ENCODE measurements at places on chromosomes 3 and 15.

DNA sequence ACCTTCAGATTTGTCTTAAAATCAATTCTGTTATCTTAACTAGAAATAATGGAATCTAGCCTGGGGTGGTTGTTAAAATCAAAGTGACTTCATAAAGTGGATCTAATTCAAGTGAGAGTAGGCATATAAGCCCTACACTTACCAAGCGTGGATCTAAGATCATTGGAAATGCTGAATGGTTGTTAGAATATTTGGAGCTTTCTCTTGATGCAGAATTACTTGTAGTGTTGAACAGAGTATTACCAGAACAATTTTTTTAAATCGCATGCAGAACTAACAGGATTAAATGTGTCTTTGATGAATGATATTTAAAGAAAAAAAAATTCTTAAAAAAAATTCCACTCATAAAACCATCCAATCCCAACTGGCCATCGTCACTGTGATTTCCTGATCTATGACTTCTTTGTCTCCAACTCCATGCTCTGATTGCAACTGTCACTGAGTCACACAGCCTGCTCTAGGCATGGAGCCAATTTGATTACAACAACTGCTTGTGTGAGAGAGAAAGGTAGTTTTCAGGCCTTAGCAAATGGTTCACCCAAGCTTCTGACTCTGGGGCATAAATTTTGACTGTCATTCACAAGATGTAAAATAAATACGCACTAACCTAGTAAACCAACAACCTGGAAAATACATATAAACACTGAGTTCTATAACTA is 25.9 kb upstream of the SPRED1 start:
- no peak for DNase-seq

DNA sequence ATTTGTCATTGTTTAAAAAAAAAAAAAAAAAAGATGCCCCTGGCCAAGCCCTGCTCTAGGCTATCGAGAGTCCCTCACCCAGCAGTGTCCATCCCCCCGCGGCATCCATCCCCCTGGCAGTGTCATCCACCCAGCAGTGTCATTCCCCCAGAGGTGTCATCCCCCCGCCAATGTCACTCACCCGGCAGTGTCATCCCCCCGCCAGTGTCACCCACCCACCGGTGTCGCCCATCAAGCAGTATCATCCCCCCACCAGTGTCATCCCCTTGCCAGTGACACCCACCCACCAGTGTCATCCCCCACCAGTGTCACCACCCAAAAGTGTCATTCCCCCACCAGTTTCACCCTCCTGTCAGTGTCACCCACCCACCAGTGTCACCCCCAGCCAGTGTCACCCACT is 99.3 kb upstream of the PRR20G start:
- DNase-seq: no peak

DNA sequence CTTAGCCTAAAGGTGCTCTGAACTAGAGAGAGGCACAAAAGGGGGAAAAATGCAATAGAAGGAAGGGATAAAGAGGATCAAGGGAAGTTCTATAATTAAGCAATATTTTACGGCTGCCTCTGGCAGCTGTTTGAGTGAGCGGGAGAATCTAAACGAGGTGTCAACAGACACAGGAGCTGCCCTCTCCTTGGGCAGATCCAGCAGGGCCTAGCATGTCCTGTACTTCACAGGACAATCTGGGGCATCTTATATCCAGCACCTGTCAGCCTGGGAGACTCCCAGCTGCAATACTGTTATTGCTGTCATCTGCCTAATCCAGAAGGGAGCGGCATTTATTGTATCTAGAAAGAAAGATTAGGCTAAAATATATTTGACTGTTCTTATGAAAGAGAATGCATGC is 68.9 kb downstream of the WWTR1 start:
- no peak for DNase-seq

DNA sequence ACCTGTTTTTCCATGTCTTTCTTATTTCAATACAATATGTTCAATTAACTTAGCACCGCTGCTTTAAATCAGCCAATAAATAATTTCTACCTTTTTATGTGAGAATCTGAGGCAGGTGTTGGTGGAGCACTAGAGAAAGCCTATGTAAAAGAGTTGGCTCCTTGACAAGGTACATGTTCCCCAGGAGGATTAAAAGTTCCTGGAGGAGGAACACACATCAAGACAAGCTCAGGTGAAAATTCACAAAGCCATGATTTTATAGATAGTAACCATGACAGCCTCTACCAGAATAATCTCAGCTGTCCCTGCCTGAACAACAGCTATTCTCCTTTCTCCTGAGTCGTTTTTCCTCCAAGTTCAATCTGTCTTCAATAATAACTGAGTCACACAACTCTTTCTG is 3.4 kb upstream of the ZBED2 start:
- no peak for DNase-seq

- DNase-seq: peak; percentile 19
Observed at GRCh38 chr3:120093119-120093910, 932 bp downstream of the GSK3B start.

DNA sequence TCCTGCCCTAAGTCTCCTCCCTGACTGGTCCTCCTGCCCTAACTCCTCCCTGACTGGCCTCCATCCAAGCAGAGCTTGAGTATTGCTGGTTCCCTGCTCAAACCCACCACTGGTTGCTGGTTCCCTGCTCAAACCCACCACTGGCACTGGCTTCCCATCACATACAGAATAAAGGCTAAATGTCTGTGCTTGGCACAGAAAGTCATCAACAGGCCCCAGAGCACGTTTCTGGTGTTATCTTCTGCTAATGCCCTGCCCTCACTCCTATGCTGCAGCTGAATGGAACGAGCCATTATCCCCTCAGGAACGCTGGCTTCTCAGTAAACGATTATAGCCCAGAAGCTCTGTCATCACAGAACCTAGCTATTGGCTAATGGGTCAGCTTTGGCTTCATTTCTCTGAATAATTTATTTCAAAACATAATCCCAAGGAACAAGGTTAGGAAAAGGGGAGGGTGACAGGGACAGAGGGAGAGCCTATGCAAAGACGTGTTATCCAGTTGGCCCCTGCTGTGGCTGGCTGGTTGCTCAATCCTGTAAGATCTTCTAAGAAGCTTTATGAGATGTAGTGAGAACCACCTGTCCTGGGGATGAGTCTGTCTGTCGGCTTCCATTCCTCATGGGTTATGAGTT is 6.3 kb upstream of the MUC20 start:
- DNase-seq: no peak

DNA sequence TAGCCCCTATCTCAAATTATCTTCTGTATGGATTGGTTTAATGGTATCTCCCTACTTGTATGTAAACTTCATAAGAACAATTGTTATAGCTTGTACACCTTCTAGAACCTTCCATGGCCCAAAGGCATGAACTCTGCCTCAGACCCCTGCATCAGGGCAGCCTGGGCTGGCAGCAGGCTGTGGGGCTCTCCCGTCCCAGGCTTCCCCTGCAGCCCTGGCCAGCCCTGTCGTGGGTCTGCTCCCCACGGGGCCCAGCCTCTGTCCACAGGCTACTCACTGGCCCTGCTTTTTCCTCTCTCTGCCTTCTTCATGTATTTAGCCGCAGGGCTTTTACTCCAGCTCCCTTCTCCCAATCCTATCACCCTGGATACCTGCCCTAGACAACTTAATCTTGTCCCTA is 4.4 kb downstream of the SCN5A start:
- DNase-seq: no peak

- no peak for DNase-seq
Observed at GRCh38 chr15:25236861-25237155, 202.0 kb downstream of the UBE3A start.

DNA sequence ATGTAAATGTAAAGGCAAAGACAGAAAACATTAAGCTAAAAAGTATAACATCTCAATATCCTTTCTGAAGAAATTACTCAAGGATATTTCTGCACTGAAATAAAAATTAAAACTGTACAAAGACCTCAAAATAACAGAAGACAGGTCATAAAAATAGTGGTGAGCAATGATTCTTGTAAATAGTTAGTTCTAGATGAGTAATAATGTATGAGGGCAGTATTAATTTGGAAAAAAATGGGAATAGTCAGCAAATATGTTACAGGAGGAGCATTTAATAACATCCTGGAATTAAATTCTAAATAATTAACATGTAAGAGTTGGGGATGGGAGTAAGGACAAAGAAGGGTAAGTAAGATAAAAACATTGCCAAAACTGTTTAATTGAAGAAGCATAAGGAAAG is 247.5 kb downstream of the DTWD1 start:
- no peak for DNase-seq

DNA sequence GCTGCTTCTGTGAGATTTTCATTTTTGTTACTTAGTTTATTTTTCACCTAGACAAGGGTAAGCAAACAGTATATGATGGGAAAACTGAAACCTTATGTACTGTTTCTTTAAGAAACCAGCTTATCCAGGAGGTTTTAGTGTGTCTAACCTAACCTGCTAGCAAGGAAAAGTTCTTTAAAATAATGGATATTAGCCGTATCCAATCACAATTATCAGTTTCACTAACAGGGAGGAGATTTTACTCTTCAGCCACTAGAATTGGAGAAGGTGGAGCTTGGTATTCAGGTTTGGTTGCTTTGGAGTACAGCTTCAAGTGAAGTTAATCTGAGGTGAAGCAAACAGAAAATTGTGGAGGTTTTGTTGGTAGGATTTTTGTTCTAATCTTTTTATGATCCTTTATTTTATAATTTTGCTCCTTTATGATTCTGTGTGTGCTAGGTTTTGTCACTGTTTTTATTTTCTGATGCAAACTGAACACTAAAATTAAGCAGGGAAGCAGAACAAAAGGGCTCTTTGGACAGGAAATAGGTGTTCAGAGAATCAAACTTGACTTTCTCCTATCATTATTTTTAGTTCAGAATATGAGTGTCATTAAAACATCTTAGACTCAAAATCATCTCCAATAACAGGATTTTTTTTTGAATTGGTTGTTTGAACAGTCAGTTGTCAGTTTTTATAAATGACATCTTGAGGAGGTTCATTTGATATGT is 13.0 kb downstream of the ZFAND6 start:
- no peak for DNase-seq

- no peak for DNase-seq
Observed at GRCh38 chr3:59411694-59412093, 361.9 kb upstream of the CFAP20DC start.

- no peak for DNase-seq
Observed at GRCh38 chr3:79063624-79064023, 704.2 kb downstream of the ROBO1 start.

- DNase-seq: no peak
Observed at GRCh38 chr3:75334299-75334698, 329.8 kb upstream of the FRG2C start.

DNA sequence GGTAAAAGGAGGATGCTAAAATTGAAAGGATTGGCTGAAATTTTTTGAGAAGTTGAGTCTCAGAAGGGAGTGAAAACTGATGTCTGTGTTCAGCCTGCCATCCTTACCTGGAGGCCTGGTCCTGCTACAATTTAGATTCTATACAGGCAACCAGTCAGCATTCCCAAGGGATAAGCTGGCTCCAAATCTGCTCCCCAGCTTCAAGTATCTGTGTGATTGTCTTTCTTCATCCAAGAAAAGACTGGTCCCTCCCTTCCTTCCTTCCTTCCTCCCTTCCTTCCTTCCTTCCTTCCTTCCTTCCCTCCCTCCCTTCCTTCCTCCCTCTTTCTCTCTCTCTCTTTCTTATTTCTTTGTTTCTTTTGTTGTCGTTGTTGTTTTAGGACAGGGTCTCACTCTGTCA is 24.7 kb upstream of the UMPS start:
- DNase-seq: no peak

GRCh38 chr15:67613708-67614107 is 71.2 kb downstream of the MAP2K5 start:
- no peak for DNase-seq

DNA sequence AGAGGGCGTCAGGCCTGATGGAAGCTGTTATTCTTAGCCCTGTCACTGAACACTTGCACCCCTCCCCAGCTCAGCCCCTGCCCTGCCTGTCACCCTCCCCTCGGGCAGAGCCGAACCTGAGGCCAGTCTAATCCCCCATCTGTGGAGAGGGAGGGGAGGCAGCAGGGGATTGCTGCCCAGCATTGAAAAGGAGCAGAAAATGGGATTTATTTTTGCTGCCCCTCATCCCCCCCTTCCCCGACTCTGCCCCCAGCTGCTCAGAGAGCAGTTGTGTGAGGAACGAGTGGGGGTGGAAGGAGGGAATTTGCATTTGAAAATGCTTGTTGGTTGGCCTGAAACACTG is 71.6 kb downstream of the EPHB3 start:
- DNase-seq: no peak

DNA sequence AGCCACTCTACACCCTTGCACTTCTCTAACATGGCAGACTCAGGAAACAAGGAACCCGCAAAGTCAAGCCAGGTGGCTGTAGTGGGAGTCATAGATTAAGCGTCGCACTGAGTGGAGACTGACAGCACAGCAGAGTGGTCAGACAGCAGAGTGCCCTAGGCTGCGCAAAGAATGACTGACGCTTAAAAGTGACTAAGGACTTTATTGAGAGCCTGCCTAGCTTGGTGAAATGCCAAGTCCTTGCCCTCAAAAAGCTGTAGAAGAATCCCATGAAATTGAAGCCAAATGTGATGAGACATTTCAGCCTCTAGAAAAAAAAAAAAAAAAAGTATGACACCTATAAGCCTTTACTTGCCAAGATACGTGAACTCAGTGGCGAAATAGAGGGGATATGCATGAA is 30.2 kb downstream of the NCEH1 start:
- no peak for DNase-seq

DNA sequence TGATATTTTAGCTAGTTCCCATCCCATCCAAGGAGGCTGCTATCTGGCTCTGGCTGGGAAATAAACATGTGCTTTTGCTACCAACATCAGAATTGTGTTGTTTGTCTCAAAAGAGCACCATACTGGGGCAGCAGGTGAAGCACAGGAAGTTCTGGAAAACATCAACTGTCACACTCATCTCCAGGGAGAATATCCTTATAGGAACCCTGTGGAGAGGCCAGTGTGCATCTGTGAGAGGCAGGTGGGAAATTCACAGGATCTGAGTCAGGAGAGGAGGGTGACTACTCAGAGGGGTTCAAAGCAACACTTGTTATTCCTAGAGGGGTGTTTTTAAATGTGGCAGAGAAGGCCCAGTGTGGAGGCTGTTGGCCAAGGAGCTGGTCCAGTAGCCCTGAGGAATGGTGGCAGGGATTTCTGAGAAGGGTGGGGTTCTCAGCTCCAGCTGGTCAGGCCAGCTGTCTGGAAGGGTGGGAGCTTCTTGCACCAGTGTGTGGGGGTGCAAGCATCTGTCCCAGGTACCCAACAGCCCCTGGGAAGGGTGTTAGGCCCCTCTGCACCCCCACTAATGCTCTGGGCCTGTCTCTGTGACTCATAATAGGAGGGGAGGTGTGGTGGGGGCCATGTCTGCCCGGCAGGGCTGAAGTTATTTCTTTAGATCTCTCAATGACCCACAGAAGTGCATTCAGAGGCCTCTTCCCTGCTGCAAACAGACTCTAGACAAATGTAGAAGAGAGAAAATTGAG is 28.7 kb downstream of the RPSA start:
- no peak for DNase-seq

GRCh38 chr3:86427343-86427742 is 563.6 kb downstream of the VGLL3 start:
- no peak for DNase-seq

- DNase-seq: no peak
Observed at GRCh38 chr15:50500352-50500751, 46.1 kb downstream of the USP50 start.

DNA sequence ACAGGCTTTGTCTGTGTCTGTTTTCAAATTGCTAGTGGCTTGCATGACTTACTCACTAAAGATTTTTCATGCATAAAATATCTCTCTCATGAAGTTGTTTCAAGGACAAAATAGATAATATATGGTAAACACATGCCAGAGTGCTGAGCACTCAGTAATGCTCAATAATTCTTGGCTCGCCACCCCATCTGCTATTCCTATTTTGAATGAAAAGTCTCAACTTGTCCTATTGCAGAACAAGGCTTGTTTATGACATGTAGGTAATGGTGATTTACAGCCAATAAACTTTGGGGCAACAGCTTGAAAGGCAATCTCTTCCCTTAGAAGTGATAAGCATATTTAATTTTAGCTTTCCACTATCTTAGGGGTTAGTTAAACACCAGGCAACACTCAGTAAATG is 789.0 kb upstream of the ROBO1 start:
- no peak for DNase-seq
